Neuronal stem cell (in vitro differentiated cells): ENCODE measurements at places on chromosomes 2 and 18.
A peak's percentile ranks its signal among the peaks of the same experiment; 100 is the strongest.

GRCh38 chr18:5370332-5370731 lies 74.8 kb upstream of the ZBTB14 start:
- DNase-seq: no peak

DNA sequence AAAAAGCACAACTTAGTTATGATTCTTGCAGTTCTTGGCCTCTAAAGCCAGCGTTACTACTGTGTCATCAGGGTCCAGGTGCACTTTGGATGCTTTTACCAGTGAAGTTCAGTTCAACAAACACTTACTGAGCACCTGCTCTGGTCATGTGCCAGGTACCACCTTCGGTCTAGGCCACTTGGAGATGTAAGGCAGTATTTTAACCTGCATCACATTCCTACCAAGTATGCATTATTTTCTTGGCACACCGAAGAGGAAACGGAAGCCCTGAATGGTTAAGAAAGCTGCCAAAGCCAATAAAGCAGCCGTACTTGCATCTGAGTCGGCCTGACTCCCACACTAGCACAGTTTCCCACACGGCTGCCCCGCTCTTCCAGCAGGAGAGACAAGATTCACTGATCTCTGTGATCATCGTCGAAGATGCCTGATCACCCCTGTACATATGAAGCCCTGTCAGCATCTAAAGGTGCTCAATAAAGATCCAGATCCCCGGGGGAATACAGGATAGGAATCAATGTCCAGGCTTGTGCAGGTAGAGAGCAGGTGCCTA lies 427.1 kb downstream of the EIPR1 start:
- DNase-seq: no peak

DNA sequence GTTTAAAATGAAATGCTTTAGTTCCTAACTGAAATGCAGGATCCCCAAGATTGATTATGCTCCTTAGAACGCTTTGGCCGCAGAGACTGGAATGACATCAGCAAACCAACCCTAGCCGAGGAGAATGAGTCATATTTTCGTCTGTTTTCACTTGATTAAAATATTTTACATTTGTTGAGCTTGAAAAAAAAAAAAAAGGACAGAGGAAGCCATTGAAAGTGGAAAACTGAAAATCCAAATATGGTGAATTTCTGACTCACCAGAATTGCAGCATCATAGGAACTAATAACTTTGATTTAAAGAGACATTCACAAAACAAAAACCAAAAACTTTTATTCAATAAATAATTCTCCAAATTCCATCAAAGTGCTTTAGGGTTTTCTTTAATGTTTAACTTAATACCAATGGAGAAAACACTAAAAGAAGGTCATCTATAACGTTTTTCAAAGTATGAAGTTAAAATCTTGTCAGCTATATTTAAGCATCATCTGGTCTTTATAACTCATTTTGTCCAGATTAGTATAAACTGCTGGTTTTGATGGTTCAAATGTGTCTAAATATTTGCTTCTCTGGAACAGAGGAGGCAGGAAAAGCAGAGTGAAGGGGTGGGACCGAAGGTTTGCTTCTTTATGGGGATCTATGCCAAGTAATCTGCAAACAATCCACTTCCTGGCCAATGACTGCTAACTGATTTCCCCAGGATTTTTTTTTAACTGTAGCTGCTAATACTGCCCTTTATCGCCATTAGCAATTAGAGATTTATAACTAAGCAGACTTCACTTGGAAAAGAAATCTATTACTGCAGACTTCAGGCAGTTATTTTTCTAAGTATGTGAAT lies 30.9 kb upstream of the COL5A2 start:
- no peak for DNase-seq

- no peak for DNase-seq
Observed at GRCh38 chr2:77387324-77387723, 134.9 kb downstream of the LRRTM4 start.

GRCh38 chr2:234450431-234451124 lies 46.3 kb downstream of the ARL4C start:
- no peak for DNase-seq

GRCh38 chr18:61541673-61542072 lies 208.4 kb downstream of the CDH20 start:
- DNase-seq: no peak

- no peak for DNase-seq
Observed at GRCh38 chr2:71207601-71208000, 19.3 kb downstream of the PAIP2B start.

DNA sequence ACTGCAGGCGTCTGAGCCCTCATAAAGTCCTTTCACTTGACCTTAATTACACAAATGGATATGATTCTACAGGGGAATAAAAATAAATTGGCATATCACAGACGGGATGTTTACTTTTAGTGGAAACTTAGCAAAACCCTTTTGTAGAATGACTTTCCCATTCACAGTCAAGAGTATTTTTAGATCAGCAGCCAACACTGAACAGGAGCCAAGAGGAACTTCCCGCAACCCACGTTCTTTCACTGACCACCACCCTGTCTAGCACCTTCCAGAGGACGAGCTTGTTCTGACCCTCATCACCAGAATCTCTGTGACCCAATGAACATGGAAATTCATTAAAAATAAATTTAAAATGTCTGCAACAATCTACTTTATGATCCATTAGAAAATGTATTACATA lies 119.0 kb upstream of the SNTG2 start:
- no peak for DNase-seq

DNA sequence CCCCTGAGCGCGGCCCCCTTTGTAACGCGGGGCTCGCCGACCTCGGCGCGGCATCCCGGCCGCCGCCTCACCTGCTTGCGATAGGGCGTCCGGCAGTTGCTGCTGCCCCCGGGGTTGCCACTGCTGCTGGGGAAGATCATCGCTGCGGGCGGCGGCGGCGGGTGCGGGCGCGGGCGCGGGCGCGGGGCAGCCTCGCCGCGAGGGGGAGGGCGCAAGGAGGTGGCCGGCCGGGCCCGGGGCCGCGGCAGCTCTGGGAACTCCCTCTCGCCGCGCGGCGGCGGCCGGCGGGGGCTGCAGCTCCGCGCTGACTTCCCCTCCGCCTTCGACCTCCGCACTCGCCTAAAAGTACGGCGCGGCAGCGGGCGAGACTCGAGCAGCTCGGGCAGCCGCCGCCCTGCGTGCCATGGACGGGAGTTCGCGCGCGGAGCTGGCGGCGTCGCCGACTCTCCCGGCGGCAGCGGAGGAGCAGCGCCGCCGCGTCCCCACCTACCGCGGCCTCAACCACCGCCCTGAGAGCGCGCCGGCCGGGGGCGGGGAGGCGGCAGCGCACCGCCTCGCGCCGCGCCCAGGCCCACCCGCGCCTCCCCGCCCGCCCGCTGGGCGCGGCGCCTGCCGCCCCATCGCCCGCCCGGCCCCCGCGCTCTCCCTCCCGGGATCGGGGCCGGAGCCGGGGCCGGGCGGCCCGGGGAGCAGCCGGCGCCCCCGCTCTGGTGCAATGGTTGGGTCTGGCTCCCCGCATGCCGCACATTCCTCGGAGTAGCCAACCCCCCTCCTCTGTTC lies 86.0 kb downstream of the RBMS1 start:
- peak; percentile 56 for DNase-seq

- DNase-seq: no peak
Observed at GRCh38 chr2:82391386-82391785, 2067.7 kb downstream of the SUCLG1 start.

DNA sequence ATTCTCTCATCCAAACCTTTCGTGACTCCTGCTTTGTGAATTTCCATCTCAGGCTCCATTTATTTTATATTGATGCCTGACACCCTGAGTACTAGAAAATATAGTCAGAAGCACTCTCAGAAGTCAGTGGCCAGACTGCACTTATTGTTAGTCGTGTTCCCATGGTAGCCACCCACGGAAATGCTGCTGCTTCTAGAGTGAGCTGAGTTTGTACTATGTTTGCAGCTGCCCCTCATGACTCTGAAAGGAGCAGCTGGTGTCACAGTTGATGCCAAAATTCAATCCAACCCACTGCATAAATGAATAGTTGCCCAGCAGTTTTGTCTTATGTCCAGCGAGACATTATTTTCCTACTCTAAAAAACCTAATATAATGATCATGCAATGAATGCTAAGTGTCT lies 265.2 kb upstream of the SPHKAP start:
- no peak for DNase-seq

GRCh38 chr2:154402213-154402612 lies 296.3 kb upstream of the KCNJ3 start:
- peak; percentile 1 for DNase-seq

DNA sequence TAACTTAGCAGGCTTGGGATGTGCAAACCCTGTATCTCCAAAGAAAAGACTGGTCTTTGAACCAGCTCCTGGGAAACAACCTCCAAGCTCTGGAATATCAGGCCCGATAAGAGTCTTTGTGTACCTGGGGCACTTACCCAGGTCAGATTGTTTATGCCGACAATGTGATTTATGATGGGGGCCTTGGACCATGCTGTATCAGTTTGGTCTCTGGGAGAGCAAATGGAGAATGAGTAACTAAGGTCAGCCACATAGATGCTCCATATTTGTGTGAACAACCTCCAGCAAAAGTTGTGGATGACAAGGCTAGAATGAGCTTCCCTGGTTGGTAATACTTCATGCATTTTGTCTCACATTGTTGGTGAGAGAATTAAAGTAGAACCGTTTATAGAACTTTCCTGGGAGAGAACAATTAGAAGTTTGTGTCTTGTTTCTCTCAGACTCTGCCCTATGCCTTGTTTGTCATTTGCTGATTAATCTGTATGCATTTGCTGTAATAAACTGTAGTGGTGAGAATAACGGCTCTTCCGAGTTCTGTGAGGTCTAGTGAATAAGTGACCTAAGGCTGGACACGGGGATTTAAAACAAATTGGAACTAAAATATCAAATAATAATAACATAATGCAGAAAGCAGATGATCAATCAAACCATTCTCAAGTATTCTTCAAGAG lies 259.1 kb downstream of the XIRP2 start:
- no peak for DNase-seq

DNA sequence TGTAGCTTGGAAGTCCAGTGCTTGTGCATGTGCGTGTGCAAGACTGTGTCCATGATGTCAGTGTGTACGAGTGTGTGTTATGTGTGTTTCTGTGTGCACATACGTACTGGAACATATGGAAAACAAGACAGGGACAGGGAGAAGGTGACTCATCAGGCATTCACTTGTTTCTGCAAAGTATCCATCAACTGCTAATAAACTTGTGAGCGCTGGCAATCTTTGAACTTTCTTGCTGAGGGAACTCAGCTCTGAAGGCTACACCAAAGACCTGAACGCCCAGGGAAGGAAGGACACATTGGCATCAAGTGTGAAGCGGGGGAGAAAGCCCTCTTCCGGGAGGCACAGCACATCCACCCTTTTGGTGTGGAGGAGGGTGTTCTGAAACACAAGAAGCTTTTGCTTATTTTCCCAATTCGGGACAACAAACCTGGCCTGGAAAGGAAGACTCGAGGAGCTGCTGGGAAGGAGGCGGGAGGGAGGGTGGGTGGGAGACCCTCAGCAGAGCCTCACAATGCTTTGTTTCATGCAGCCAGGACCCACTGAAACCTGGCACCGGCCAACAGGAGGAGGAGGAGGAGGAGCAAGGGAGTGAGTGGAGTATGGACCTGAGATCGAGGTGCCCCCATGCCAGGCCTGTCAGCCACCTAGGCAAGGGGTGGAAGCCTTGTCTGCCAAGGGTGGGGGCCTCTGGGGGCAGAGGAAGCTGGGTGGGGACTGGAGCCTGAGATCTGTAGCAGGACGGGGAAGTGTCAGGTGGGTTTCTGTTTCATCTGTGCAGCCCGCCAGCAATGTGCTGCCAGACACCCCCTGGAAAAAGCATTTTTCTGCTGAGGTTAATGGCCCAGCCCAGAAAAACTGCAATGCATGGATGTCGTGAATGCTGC lies 26.8 kb downstream of the SMAD7 start:
- DNase-seq: no peak

GRCh38 chr18:3902676-3903075 lies 452.7 kb downstream of the TGIF1 start:
- DNase-seq: no peak

- peak; percentile 79 for DNase-seq
Observed at GRCh38 chr2:25228848-25229278, 60.5 kb upstream of the POMC start.

GRCh38 chr18:50297621-50298442 lies 10.3 kb upstream of the CXXC1 start:
- DNase-seq: peak; percentile 51

- no peak for DNase-seq
Observed at GRCh38 chr2:36800381-36800780, 103.9 kb downstream of the VIT start.

GRCh38 chr2:233381638-233381995 lies 27.3 kb downstream of the DGKD start:
- DNase-seq: no peak

DNA sequence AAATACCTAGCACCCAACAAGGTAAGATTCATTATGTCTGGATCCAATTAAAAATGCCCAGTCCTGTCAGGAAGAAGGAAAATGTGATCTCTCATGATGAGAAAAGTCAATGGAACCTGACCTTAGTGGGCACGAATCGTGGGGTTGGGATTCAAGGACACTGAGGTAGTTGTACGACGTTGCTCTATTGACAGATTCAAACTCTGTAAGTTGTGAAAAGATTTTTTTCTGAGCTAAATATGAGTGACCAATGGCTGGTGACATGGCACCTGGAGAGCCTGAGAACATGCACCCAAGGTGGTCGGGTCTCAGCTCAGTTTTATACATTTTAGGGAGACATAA lies 148.2 kb downstream of the NDUFA10 start:
- DNase-seq: no peak

DNA sequence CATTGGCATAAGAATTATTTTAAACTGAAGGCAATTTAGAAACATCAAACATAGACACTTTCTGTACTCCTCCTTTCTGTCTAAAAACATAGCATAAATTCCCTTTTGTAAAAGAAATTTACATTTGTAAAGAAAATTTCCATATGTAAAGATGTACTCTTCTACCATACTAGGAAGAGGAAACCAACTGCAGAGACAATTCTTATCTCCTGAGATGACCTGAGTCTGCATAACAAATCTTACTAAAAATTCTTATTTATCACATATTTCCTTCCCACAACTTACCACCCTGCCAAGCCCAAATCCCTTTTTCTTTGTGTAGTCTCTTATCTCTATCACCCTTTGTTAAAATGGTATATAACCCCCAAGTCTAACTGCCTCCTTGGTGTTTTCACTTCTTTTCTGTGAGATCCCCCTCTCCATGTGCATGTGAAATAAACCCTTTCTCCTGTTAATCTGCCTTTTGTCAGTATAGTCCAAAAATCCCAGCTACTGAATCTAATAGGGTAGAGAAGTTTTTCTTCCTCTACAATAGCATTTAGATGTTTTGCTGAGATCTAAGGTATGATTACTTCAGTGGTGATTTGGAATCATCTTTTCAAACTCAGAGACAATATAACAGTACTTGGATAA lies 81.0 kb downstream of the CHN1 start:
- no peak for DNase-seq

DNA sequence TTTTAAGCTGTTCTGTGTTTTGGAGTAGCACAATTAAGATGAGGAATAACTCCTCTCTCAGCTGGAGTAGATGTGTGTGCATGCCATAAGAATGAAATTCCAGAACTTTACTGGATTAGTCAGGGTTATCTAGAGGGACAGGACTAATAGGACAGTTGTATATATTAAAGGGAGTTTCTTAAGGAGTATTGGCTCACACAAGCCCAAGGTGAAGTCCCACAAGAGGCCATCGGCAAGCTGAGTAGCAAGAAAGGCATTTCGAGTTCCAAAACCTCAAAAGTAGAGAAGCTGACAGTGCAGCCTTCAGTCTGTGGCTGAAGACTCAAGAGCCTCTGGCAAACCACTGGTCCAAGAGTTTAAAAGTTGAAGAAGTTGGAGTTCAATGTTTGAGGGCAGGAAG lies 113.7 kb downstream of the RIT2 start:
- no peak for DNase-seq

- DNase-seq: no peak
Observed at GRCh38 chr18:27419646-27420045, 234.5 kb upstream of the CHST9 start.
